ENCODE measurements at places on chromosomes 7 and 10. TPM values are rescaled to one million over a fixed set of nuclear protein-coding genes. Genes with fewer than 3 reads are reported as not detected.

The IDI2 gene
- total RNA-seq = not detected

The RPEL1 gene
- not detected for total RNA-seq

The GJD4 gene
- not detected for total RNA-seq

The RBM20 gene
- 0.40 TPM for total RNA-seq

The FAM25A gene
- not detected for total RNA-seq

DNA sequence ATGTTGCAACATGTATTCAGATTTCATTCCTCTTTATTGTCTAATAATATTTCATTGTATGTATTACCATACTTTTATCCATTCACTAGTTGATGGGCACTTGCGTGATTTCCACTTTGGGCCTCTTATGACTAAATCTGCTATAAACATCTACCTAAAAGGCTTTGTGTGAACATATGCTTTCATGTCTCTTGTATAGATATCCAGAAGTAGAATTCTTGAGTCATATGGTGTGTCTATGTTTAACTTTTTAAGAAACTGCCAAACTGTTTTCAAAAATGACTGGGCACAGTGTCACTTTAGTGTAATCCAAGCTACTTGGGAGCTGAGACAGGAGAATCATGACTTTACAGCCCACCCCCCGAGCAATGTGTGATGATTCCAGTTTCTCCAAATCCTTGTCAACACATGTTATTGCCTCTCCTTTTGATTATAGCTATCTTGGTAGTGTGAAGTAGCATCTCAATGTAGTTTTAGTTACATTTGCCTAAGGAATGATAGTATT, 618.9 kb upstream of the C7orf33 start:
- DNase-seq = no peak

GRCh38 chr7:132720835-132721234, 144.6 kb upstream of the PLXNA4 start:
- no peak for DNase-seq

Data from HT1080 (cell line).